Dorsolateral prefrontal cortex (tissue), 122 donors: ENCODE measurements at places on chromosomes 11 and 22.

- no peak for DNase-seq
Measured at GRCh38 chr22:19769393-19769715, 8.8 kb downstream of the TBX1 start.

DNA sequence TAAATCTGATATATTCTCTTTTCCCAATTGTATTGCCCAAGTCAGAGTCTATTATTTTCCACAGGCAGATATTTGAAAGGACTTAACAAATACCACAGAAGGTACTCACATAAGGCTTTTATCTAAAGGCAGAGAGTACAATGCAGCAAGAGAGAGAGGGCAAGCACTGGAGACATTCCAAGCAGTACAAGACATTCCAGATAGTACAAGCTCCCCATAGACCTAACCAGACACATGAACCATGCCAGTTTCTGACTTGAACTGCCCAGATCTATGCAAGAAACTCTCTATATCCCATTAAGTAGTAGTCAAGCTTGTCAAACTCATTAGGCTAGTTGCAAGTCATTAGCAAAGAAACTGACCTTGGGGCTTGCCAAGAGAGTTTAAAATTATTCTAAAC lies 11.2 kb upstream of the MS4A6E start:
- no peak for DNase-seq

DNA sequence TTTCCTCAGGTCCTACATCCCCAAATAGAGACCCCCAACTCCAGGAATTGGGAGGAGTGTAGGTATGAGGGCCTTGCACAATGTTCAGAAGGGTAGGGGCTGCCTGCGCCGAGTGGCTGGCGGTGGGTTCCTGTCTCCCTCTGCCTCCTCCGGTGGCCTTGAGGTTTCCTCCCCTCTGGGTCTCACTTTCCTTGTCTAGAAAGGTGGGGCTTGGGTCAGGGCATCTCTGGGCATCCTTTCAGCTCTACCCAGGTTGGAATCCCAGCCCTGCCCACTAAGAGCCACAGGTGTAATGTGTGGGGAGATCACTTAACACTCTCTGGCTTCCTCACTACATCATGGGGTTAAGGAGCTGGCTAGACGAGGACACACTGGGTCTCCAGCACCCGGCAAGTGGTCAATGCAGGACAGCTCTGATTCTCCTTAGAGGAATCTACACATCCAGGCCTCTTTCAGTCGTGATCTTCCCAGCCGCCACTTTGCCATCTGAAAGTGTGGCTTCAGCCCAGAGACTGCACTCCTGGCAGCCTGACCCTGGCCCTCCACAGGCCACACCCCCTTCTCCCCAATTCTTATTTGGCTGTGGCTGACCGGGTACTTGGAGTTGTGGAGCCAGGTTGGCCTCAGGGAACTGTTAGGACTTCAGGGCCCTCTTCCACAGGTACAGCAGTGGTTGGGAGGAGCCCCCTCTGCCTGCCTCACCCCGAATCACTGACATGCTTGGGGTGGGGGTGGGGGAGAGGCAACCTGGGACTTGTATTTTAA lies 22.1 kb downstream of the PRDM11 start:
- DNase-seq: no peak

- DNase-seq: peak; percentile 84
Measured at GRCh38 chr11:112588252-112588694, 327.6 kb upstream of the PLET1 start.
